Left lung (tissue), 14 donors: ENCODE measurements at places on chromosomes 13 and 19.

DNA sequence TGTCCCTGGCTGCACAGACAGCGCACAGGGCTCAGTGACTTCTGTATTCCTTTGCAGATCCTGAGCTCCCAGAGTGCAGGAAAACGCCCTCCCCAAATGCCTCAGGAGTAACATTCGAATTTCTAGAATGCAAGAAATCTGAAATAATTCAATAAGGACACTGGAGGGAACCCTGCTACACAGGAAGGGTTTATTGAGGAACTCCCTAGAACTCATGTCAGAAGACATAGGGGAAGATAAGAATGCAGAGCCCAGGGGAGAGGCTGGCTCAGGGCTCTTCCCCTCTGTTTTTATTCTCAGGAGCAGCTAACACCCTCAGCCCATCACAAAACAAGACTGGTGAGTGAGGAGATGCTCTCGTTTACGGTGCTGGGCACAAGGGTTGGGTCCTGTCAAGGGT lies 6.8 kb downstream of the LILRA1 start:
- DNase-seq: no peak

DNA sequence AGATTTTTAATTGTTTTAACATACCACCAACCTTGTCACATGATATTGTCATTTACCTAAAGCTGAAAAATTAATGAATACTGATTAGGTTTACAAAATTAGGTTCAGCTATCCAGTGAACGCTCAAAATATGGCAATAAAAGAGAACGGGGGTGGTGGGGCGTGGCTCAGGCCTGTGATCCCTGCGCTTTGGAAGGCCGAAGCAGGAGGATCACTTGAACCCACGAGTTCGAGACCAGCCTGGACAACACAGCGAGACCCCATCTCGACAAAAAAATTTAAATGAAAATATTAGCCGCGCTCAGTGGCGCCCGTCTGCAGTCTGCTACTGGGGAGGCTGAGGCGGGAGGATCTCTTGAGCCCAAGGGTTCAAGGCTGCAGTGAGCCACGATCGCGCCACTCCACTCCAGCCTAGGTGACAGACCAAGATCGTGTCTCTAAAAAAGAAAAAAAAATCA lies 516 bp upstream of the FAM32A start:
- DNase-seq: no peak

- no peak for DNase-seq
These were observed 634.5 kb downstream of the LIG4 start for GRCh38 chr13:107580741-107581412.

GRCh38 chr13:99959540-99960230 lies 11.9 kb downstream of the ZIC5 start:
- DNase-seq: no peak

GRCh38 chr13:113122550-113123225 lies at the start of gene F10:
TSS of gene F10 (plus strand) at chr13:113122799. CDS start at chr13:113122856, 57 bp downstream.
- peak; percentile 41 for DNase-seq

DNA sequence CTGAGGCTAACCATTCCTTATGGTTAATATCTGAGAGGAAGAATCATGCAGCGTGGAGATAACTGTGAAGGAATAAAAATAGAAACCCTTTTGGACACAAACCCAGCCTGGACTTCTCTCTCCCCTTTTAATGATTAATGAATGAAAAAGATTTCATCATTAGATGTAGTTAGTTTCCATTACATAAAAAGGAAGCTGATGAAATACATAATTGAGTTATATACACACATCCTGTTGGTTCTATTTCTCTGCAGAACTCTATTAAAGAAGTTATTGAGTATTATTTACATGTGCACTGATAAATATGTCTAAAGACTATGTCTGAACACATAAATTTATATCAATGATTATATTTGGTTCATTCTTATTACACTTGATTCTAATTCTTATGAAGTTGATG lies 465.3 kb downstream of the GPC5 start:
- DNase-seq: no peak

GRCh38 chr13:99859178-99860177 lies 112.1 kb downstream of the ZIC5 start:
- no peak for DNase-seq

- no peak for DNase-seq
These were observed 3.3 kb upstream of the KLK15 start for GRCh38 chr19:50836543-50837195.

DNA sequence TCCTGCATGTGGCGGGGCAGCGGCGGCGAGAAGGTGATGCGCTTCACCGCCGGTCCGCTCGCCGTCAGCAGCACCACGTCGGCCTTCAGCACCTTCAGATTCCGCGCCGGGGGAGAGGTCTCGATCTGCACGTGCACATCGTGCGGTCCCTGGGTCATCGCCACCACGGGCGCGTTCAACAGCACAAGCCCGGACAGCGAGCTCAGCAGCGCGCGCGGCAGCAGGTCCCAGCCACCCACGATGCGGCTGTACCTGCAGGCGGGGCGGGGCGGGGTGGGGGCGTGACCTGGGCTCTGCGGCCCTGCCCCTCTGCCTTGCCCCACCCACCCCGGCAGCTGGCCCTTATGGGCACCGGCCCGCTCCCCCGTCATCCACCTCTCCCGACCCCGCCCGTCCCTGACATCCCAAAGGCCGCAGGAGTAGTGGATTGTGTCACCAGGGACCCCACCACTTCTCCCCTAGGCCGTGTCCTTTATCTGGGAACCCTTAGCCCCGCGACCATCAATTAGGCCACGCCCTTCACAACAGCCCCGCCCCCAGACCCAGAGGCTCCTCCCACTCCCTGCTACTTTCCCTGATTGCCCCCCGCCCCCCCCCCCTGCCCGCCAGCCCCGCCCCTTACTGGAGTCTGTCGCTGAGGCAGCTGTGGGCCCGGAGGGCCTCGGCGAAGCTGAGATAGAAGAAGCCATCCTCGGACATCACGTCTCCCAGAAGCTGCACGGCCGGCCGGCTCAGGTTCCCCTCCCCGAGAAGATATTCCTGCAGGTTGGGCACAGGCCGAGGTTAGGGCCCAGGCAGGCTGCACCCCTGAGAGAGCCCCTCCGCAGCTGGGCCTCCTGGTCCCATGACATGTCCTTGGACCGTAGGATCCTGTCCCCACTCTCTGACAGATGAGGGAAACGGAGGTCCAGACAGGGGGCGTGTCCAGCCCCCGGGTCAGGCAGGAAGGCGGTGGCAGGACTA lies 6.1 kb downstream of the IL4I1 start:
- no peak for DNase-seq

DNA sequence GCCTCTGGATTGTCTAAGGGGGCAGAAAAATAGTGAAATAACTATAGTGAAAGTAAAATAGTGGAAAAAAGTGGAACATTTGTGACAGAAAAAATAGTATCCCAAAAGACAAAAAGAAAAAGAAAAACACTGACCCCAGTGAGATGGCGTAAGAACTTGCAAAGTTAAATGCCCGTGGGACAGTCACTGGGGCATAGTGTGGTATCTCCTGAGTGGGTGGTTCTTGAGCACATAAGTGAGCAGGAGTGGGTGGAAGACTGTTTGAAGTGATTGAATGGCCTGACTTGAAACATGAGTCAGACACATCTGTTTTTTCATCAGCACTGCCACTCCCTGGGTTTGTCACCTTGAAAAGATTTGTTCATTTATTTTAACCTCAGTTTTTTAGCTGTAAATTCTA lies 2.5 kb downstream of the ZNF430 start:
- DNase-seq: no peak

DNA sequence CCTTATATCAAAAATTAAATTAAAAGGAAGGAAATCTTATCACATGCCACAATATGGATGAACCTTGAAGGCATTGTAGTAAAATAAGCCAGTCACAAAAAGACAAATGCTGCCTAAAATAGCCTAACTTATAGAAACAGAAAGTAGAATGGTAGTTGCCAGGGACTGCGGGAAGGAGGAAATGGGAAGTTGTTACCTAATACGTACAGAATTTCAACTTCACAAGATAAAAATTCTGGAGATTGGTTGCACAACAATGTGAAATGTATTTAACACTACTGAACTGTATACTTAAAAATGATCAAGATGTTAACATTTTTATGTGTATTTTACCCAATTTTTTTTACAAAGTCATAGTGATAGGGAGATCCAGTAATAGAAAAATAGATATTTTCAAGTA lies 10.2 kb upstream of the N4BP2L2 start:
- DNase-seq: no peak

GRCh38 chr19:14404312-14404711 lies 14.8 kb downstream of the DDX39A start:
- no peak for DNase-seq

- DNase-seq: no peak
These were observed 3.6 kb downstream of the PSMC4 start for GRCh38 chr19:39974377-39975155.

GRCh38 chr13:104065328-104065727 lies 999.1 kb upstream of the SLC10A2 start:
- DNase-seq: no peak

DNA sequence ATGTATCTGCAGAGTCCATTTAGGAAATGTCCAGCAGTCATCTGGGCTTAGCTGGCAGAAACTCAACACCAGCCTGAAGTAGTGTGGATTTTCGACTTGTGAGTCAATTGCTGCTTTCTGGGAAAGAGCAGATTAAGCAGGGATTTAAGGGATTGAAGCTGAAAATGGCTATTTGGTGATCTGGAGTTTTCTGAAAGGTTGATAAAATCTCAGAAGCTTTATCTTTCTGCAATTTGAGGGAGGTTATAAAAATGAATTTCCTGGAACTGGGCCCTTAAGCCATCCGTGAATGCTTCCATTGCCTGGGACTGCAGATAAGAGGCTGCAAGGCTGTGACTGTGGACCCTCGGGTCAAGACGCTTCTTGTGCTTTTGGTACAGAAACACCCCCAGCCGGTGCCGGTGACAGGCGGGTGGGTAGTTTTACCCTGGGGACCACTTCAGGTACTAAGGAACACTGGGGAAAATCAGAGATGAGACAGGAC lies 61.5 kb downstream of the COL4A1 start:
- no peak for DNase-seq

- peak; percentile 98 for DNase-seq
These were observed at the start of gene ZNF320 for GRCh38 chr19:52897138-52897935. TSS of gene ZNF320 (minus strand) at chr19:52897635. CDS start at chr19:52890255, 7,380 bp downstream.

GRCh38 chr13:114115796-114116195 lies 16.6 kb downstream of the RASA3 start:
- peak; percentile 68 for DNase-seq

- DNase-seq: peak; percentile 33
These were observed 2.7 kb upstream of the HNRNPL start for GRCh38 chr19:38852231-38853044.

DNA sequence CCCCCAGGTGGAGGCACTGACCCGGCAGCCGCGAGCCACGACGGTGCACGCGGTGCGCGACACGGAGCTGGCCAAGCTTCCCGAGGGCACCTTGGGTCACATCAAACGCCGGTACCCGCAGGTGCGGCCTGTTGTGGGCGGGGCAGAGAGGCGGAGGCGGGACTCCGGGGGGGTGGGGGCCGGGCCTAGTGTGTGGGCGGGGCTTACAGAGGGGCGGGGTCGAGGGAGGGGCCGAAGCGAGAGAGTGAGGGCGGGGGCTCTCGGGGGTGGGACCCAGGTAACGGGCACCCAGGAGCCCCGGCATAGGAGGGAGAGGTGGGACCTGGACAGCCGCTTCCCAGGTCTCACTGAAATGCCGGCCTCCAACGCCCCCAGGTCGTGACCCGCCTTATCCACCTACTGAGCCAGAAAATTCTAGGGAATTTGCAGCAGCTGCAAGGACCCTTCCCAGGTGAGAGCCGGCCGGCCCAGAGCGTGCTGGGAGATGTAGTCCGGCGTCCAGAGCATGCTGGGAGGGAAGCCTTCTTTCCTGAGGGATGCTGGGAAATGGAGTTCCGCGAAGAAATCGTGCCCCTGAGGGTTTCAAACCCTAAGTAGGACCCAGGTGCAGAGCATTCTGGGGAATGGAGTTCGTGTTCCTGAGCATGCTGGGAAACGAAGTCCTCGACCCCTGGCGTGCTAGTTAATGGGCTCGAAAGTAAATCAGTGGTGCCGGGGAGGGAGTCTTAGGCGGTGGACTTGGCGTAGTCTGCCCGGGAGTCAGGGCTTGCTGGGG lies 15.7 kb downstream of the PNPLA6 start:
- peak; percentile 88 for DNase-seq

GRCh38 chr13:101773062-101773461 lies 320.6 kb downstream of the ITGBL1 start:
- no peak for DNase-seq

DNA sequence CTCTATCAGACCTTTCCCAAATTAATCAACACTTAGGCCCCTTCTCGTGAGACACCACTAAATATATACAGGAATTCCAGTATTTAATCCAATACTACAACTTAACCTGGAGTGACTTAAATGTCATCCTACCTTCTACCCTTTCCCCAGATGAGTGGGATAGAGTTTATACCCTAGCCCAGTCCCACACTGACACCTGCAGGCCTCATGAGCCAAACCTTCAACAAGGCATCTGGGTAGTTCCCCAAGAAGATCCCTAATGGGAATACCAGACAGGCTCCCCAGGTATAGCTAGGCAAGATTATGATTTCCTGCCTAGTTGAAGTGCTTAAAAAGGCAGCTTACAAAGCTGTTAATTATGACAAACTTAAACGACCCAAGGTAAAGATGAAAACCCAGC lies 15.9 kb downstream of the ZNF83 start:
- no peak for DNase-seq

DNA sequence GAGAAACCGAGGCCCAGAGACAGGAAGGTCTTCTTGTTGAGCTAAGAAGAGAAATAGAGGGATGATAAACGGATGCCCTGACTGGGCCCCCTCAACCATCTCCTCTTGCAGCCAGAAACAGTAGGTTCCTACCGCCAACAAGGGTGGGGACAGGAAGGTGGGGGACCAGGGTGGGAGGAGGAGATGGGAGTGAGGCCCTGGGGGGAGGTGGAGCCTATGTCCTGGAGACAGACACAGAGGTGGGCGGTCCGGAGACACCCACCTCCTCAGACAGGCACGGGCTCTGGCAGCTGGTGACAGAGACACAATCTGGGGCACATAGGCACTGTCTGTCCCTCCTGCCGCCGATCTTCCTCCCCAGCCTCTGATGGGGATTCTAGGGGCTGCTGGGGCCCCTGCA lies 16.9 kb downstream of the GADD45B start:
- no peak for DNase-seq

GRCh38 chr13:35833608-35834275 lies 297.4 kb downstream of the DCLK1 start:
- no peak for DNase-seq

- no peak for DNase-seq
These were observed 29.2 kb downstream of the CLEC4M start for GRCh38 chr19:7792281-7792680.

GRCh38 chr19:42281146-42281826 lies 12.2 kb downstream of the CIC start:
- DNase-seq: no peak
